Smooth muscle cell of the pulmonary artery (primary cell): ENCODE measurements at places on chromosomes 5 and 9. TPM values are rescaled to one million over a fixed set of nuclear protein-coding genes. Genes with fewer than 3 reads are reported as not detected.

The GLDC gene
- 0.33 and 2.3 TPM in 2 replicates for total RNA-seq

The SPATA31C1 gene
- not detected in 2 replicates for total RNA-seq

The SHISAL2B gene
- total RNA-seq = not detected in 2 replicates

The GRIN1 gene
- 0.10 TPM in 1 of 2 replicates, not detected in the other for total RNA-seq

The PDZD2 gene
- 0.10 and 0.46 TPM in 2 replicates for total RNA-seq
